ENCODE measurements at places on chromosomes 12 and 14.

DNA sequence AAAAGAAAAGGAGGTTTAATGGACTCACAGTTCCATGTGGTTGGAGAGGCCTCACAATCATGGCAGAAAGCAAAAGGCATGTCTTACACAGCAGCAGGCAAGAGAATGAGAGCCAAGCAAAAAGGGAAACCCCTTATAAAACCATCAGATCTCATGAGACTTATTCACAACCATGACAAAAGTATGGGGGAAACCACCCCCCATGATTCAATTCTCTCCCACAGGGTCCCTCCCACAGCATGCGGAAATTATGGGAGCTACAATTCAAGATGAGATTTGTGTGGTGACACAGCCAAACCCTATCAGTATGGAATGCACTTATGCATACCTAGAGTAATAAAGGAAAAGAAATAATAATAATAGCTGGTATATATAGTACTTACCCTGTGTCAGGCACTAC, 4.5 kb upstream of the GLIPR1 start:
- DNase-seq, result no peak

DNA sequence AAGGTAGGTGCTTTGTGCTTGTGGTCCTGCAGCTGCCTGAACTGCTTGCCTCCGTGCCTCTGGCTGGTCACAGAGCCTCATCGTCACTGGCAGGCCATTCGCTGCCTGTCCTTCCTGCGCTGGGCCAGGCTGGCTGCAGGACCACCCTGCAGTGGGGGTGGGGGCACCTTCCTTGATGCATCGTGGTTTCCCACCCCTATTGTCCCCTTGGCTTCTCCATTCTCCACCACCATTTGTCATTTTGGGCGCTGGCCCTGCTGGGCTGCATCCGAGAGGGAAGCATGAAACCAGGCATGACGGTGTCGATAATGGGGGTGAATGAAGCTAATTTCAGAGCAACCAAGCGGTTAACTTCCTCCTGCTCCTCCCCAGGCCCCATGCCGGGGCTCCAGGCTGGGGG, 127.7 kb downstream of the NRXN3 start:
- DNase-seq, result no peak

GRCh38 chr12:2266666-2267620, 214.2 kb downstream of the CACNA1C start:
- no peak for DNase-seq

- no peak for DNase-seq
Measured at GRCh38 chr14:54310151-54310850, 86.5 kb upstream of the CDKN3 start.

DNA sequence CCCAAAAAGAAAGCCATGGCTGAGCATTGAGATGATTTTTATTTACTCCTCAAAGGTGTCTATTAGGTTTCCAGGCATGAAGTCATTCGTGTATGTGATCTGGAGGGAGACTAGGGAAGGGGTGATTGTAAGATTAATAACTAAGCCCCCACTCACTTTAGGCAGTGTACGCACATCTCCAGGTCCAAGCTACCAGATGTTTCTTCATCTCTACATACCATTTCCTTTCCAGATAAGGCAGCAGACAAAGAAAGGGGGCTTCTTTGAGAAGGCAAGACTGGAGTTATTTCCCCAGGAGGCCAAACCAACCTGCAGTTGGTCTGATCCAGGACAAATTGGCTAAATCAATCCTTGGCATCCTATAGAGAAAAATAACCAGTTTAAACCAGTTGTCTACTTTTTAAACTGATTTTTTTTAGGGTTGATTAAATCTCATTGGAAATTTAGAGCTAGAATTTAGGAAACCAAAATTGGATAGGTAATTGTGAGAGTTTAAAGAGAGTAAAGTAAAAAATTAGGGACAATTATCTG, 3.9 kb downstream of the HOXC13 start:
- DNase-seq, result no peak

DNA sequence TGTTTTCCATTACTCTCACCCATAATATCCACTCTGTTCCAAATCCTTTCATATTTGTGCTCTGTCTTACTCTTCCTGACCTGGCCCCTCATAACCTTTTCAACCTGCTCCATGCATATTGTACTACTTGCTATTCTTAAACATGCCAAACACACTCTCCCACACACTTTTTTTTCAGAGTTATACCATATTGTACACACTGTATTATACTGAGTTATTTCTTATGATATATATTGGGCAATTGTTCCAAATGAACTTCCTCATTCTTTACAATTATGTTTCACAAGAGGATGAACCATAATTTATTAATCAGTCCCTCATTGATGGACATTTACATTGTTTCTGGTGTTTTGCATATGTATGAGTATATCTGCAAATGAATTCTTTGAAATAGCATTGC, 18.5 kb downstream of the ATL1 start:
- no peak for DNase-seq

DNA sequence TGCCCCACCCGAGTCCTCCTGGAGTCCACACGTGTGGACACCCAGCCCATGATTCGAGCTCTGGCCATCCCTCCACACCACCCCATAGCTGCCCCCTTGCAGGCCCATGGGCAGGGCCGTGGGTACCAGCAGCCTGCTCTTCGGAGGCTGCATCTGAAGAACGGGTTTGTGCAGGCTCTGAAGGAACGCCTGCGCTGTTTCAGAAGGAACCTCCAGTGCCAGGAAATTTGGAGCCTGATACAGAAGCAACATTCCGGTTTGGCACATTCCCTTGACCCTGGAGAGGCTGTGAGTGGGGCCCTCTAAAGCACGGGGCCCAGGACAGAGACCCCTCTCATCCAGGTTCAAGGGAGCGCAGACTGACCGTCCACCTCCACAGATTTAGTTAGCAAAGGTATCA, 57.0 kb downstream of the ZNF664 start:
- DNase-seq, result no peak

DNA sequence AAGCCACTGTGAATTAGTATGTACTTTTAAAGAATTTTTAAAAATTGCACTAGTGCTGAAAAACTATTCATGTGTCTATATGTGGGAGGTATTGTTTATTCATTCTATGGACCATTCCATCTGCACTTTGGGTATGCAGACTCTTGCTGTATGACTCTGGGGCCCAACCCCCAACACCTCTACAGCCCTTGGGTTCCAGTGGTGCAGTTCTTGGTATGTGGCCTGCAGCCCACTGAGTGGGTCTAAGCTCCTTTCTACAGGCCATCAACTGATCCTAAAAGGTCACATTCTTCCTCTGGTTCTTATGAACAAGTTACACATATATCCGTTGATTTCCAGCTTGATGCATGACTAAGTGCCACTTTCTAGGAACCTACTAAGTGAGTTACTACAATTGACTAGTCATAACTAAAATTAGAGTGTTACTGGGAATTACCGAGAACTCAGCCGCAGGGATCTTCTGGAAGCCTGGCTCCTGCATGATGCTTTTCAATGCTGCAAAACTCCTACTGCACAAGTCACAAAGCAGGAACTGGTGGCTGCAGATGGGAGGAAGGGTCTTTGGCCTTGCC, 62.4 kb upstream of the MED13L start:
- peak; percentile 17 for DNase-seq

GRCh38 chr12:15801770-15802744, 12.9 kb upstream of the EPS8 start:
- DNase-seq, result no peak

DNA sequence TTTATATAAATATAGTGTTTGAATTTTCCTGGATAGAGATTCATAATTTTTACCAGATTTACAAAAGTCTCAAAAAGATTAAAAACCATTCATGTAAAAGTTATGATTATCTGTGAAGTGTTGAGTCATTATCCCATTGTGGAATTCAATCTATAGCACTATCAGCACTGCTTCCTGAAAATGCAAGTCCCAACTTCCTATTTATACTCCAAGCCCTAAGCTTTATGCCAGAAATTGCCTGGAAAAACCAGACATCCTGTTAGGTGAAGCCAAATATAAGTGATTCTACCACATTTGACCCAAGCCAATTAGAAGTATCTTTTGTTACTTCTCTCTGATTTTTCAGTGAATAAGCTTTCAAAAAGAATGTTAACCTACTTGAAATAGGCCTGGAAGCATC, 129.1 kb downstream of the GPR135 start:
- no peak for DNase-seq

DNA sequence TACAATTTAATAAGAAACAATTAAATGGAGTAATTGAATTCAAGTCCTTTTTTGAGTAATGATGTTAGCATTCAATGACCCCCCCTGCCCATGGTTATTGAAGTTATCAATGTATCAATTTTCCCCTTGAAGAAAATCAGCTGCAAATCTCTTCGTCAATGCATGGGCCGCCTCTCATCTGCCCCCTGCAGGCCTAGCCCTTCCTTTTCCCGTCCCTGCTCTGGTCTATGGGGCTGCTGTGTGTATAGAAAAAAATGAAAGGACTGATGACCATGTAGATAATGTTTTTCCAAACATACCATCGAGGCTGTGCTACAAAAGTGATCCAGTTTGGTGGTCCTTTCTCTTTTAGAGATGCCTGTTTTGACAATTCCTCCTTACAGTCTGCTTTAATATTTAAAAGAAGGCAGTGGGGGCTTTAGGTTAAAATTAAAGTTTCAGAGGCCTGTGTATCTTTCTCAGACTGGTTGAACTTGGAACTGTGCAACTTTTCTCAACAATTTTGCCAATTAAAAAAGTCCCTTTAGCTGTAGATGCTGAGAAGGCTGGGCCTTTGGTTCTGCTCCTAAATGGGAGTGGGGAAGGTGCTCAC, 98.4 kb downstream of the APAF1 start:
- DNase-seq, result no peak

DNA sequence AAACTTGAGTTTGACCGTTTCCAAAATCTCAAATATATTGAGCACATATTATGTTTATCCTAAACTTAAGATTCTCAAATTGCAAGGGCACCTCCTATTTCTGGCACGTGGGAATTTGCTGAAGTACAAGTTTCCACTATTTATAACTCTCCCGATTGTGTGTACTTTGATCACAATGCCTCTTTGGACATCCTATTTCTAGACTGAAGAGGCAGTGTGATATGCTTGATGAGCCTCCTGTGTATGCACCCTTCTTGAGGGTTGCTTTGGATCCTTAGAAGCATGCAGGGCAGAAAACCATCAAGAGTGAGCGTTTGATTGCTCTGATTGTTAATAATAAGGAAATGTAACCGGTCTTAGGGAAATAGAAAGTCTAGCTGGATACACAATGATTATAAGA, 218.9 kb upstream of the RBM19 start:
- no peak for DNase-seq

- DNase-seq, result no peak
Measured at GRCh38 chr12:49922349-49923034, 18.8 kb upstream of the FAIM2 start.

DNA sequence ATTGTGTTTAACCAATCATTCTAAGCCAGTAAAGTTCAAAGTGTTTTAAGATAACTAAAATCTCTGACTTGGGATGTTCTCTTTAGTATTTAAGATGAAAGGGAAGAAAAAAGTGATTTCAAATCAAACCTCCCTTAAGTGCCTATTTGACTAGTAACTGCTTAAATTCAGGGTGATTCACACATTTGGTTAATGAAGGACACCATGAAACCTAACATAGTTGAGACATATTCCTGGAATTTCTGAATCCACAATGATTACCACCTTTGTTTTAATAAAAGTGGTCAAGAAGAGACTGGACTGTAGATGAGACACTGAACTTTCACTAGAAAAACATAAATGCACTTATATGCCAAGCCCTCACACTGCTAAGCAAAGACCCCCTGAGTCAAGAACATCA, 138.7 kb downstream of the MED13L start:
- no peak for DNase-seq

DNA sequence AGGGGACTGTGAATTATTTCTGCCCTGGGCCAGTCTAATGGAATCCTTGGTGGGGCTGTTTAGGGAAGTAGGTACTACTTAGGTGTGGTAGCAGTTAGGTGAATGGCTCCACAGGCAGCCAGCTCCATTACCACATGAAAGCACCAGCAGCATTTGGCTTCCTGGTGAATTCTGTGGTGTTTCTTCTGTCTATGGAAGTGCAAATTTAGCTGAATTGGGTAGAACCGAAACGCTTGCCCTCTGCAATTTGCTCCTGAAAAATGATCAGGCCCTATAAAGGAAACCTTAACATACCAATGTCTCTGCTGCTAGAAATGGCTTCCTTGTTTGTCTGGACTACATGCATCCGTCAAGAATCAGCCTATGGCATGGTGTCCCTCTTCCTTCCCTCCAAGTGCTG, 16.4 kb downstream of the FLRT2 start:
- no peak for DNase-seq

- DNase-seq, result peak; percentile 79
Measured at GRCh38 chr14:74579447-74580274, 32.4 kb downstream of the LTBP2 start.

DNA sequence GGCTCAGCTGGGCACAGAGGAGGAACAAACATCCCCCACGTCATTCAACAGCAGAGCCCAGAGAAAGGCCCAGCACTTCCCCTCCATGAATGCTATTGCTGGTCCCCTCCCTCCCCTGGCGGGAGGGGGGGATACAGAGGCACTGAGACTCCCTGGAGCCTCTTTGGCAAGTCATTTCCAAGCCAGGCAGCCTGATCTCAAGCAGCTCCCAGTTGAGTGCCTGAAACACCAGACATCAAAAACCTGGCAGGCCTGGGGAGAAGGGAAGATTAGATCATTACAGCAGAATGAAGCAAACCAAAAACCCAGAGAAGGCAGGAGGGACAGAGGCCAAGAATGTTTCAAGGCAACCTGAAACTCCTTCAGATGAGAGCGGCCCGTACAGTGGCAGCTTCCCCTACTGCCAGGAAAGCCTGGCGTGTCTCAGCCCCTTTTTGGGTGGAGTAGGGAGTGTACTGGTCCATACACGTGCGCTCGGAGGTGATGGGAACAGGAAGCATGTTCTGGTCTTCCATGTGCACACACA, 92.1 kb downstream of the LRRC74A start:
- DNase-seq, result peak; percentile 67

DNA sequence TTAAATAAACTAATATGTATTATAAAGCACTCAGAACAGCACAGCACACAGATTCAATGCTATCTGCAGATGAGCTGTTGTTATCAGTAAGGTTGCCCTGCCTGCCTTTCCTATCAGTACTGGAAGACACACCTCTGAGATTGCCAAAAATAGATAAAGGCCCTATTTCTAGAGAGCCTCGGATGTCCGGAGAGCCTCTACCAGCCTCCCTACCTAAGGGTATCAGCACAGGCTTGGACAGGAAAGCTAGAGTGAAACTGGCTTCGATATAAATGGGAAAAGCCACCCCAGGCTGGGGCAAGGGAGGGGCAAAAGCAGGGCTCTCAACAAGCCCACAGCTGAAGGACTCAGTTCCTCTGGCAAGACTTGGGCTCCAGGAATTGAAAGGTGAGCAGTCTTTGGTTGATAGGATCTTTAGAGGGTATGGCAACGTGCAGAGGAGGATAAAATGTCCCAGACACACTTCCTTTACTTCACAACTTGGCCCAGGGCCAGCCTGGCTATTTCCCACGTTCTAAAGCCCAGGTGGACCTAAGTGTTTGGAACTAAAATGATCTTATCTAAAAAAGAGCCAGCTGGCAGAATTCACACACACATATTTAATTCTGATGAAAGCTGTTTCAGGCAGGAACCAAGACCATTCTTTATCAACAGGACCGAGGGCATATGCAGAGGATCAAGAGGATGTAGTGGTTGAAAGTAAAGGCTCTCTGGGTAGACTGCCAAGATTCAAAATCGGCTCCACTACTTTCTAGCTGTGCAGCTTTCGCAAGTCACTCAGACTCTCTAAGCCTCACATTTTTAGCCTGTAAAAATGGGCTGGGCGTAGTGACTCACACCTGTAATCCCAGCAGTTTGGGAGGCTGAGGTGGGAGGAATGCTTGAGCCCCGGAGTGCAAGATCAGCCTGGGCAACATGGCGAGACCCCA, 37.8 kb upstream of the ITPR2 start:
- peak; percentile 28 for DNase-seq

GRCh38 chr12:90342081-90342480, 612.9 kb downstream of the CCER1 start:
- no peak for DNase-seq

GRCh38 chr12:124501112-124501561, 66.3 kb downstream of the NCOR2 start:
- no peak for DNase-seq
